Stimulated activated effector memory CD8-positive, alpha-beta T cell treated with anti-CD3 and anti-CD28 coated beads, Interleukin-12 subunit alpha, Interleukin-12 subunit beta, amount 100 ng/mL, for 72 hours (primary cell): ENCODE measurements at places on chromosomes 16 and 17.

DNA sequence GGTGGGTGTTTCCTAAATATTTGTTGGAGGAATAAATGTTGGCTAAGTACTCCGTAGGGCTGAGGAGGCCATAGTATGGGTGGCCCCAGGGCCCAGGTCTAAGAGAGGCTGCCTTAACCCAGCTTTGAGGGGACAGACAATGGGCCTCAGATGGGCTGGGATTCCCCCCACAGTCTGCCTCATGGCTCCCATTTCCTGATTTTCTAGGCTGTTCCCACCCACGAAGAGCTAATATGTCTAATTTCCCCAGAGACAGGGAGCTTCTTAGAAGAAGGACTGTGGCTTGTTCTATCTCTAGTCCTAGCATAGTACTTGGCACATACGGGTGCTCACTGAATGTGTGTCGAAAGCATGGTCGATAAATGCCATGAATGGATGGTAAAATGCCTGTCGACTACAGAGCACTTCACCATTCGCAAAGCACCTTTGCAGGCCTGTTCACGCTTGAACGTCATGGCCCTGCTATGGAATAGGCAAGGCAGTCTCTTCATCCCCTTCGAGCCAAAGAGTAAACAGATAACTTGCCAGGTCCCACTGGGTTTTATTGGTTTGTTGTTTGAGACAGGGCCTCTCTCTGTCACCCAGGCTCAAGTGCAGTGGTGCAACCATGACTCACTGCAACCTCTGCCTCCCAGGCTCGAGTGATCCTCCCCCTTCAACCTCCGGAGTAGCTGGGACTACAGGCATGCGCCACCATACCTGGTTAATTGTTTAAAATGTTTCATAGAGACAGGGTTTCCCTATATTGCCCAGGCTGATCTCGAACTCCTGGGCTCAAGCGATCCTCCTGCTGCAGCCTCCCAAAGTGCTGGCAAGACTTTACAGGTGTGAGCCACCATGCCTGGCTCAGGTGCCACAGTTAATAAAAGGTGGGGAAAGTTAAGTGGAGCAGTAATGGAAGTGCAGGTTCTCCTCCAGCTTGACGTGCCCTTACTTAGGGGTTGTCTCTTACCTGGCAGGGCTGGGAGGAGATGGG, 9.7 kb downstream of the CHAD start:
- no peak for DNase-seq

DNA sequence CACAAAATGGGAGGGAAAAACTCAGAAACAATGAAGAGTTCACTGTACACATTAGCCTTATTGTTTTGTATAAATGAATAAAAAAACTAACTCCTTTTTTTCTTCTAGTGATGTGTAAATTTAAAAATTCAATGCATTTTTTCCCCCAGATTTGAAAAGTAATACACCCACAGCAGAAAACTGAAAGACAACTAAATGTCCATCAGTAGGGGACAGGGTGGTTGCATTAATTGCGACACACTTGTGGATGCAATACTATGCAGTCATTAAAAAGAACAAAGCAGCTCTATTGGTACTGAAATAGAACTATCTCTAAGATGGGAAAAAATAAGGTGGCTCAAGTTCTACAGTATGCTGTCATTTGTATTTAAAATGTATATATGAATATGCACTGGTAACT, 13.7 kb upstream of the WIPI1 start:
- no peak for DNase-seq

- DNase-seq: no peak
Observed at GRCh38 chr17:73568934-73569333, 75.3 kb downstream of the SDK2 start.

DNA sequence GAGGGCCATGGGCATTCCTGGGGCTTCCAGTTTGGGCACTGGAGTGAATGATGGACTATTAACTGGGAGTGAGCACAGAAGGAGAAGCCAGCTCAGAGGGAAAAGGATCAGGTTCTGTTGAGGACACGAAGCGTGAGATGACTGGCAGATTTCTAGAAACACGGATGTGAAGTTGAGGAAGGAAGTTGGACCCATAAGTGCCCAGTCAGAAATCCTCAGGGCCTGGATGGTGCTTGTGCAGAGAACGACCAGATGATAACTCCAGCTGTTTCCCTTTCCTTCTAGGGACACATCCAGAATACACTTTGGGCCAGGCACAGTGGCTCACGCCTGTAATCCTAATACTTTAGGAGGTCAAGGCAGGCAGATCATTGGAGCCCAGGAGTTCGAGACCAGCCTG, 23.3 kb upstream of the ANKRD40CL start:
- DNase-seq: no peak

GRCh38 chr16:67248401-67249177, at the start of gene SLC9A5:
SLC9A5 (plus strand) TSS chr16:67248979; CDS start chr16:67249015, 36 bp downstream.
- peak; percentile 69 for DNase-seq
